Midbrain (tissue), 1 donor: ENCODE measurements at places on chromosomes 4 and X.

DNA sequence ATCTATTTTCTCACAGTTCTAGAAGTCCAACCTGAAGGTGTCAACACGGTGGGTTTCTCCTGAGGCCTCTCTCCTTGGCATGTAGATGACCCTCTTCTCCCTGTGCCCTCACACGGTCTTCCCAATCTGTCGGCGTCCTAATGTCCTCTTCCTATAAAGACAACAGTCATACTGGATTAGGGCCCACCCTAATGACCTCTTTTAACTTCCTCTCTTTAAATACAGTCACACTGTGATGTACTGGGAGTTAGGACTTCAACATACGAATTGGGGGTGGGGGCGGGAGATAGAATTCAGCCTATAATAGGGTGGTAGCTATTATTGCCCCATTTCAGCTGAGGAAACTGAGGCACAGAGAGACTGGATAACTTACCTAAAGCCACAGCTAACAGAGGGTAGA lies 70.2 kb downstream of the SMIM20 start:
- DNase-seq = no peak

- no peak for DNase-seq
Measured at GRCh38 chr4:166432842-166433241, 559.8 kb downstream of the TLL1 start.

DNA sequence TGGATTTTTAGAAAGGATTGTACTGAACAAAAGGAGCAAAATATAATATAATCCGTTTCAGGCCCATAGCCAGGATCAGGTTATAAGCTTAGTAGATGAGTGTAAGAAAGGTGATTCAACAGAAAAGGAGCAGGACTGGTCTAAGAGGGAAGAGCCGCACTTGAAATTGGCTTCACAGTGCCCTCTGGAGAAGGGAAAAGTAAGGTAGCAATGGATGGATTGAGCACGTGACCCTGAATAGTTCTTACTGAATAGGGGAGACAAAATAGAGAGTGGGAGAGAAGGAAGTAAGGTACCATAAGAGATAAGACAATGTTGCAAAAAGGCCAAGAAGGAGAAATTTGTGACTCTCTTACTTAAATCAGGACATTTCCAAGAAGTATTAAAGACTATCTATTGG lies 15.6 kb downstream of the CXorf66 start:
- DNase-seq = no peak

DNA sequence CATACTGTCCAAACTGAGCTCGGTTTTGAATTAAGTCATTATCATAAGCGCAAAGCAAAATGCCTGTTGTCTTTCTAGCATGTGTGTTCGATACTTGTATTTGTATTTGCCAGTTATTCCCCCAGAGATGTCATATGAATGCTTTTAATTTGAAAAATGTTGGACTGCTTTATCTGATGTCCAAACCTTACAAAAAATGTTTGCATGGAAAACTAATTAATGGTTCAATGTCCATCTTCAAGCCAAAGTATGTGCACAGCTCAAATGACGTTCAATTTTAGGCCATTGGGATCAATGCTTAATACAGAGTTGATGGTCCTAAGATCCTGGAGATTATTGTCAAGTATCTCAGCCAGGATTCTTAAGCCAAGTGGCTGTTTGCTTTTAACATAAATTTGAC lies 17.2 kb upstream of the HPGDS start:
- no peak for DNase-seq

GRCh38 chrX:41956027-41956426 lies 32.7 kb upstream of the CASK start:
- DNase-seq = no peak

DNA sequence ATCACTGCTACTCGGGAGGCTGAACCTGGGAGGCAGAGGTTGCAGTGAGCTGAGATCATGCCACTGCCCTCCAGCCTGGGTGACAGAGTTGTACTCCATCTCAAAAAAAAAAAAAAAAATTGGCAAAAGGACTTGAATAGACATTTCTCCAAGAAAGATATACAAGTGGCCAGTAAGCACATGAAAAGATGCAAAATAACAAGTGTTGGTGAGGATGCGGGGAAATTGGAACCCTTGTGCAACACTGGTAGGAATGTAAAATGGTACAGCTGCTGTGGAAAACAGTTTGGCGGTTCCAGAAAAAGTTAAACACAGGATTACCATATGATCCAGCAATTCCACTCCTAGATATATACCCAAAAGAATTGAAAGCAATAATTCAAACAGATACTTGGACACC lies 19.4 kb downstream of the RBM10 start:
- no peak for DNase-seq

DNA sequence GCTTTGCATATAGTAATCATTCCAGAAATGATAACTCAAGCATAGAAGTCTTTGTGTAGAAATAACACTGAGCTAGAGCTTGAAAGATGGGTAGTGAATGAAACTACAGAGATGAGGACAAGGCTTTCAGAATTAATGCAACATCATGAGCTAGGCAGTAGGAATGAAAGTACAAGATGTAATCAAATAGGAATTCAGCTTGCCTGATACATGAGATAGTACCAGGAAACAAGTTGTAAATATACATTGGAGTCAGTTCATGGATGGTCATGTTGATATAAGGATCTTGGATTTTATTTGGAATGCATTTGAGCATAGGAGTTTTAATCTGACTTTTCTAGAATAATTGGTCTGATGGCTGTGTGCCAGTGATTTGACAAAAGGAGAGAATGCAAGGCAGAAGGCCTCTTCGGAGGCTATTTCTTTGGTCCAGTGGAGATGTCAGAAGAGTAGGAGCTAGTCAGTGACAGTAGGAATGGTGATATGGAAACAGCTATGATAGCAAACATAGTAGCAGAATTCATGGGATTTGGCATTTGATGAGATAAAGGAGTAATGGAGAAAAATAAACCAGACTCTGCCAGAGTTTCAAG lies 206.4 kb upstream of the PACRGL start:
- no peak for DNase-seq

GRCh38 chr4:54231768-54232688 lies 2.9 kb downstream of the PDGFRA start:
- no peak for DNase-seq

DNA sequence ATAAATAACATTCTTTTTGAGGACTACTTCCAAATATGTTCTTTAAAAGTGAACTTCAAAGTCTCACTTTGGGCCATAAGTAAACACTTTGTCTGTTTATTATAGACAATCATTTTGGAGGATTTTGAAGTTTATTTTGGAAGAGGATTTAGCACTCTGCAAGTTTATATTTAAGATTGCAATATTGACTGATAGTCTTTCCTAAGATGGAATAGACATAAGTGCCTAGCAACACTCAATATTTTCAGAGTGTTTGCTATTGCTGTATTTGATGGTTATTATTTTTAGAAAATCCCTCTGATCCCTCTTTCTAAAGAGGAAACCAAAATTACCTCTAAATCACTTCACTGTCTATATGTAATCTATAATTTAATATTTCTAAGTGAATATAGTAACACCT lies 42.8 kb upstream of the MAD2L1 start:
- DNase-seq = no peak

DNA sequence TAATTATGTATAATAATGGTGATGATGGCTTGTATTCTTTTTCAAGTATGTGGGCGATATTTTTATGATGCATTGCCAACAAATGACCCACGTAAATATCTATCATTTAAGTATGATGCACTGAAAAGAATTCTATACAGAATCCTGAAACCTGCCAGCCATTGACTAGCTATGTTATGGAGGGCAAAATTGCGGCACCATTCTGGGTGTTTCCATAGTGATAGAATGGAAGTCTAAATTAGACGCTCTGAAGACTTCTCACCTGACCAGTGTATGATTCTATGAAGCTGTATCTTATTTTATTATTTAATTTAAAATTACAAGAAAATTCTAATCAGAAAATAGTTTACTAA lies 677 bp upstream of the CENPC start:
- no peak for DNase-seq

GRCh38 chr4:111334361-111334760 lies 711.5 kb upstream of the PITX2 start:
- no peak for DNase-seq

DNA sequence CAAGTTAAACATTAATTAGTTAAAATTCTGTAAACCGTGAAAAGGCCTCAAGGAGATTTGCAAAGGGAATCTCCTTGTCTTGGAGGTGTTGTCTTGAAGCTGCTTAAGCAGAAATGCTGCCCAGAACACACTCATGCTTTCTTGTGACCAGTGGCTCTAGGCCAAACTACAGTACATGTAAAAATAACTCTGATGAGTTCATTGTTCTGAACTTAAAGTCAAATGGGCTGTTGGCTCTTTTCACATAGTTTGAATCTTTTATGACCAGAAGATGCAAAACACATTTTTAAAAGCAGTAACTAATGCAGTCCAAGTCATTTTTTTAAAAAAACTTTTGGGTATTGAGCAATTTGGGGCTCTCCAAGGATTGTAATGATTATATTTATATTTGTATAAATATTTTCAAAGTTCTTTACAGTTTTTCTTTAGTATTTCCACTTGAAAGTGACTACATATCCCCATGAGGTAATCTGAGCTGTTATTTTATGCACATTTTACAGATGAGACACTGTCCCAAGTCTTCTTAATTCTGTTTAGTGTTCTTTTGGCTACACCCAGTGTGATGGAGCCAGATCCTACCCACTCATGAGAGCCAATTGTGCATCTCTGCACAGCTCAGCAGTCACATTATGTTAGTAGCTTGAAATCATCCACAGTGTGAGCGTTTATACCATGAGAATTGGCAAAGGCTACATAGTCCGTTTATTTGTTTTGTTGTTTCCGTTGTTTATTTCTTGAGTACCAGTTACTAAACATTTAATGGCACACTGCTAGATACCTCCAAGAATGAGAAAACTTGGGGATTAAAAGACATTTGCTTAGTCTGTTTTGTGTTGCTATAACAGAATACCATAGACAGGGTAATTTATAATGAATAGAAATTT lies 112.8 kb upstream of the ATXN3L start:
- no peak for DNase-seq

DNA sequence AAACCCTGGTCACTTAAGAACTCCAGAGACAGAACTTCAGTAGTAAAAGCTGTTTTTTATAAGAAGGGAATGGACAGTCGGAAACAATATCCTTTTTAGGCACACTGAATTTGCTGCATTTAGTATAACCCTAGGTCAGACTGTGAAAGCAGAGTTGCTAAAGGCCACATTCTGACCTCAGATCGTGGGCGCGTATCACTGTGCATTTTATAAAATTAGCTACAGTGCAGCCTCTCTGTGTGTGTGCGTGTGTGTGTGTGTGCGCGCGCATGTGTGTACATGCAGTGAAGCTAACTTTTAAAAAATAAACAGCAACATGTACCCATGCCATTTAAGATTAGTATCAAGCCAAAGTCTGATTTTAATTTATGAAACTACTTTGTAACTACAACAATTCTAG lies 8.0 kb downstream of the ZNF827 start:
- no peak for DNase-seq

GRCh38 chrX:129115104-129115503 lies 408.2 kb downstream of the SMARCA1 start:
- DNase-seq = no peak

GRCh38 chr4:8260656-8261111 lies 8.9 kb upstream of the HTRA3 start:
- no peak for DNase-seq

GRCh38 chrX:87045352-87045751 lies 472.2 kb upstream of the KLHL4 start:
- DNase-seq = no peak

GRCh38 chr4:85741381-85741780 lies 266.4 kb downstream of the ARHGAP24 start:
- no peak for DNase-seq

GRCh38 chr4:174383783-174384182 lies 100.1 kb downstream of the CEP44 start:
- DNase-seq = no peak

DNA sequence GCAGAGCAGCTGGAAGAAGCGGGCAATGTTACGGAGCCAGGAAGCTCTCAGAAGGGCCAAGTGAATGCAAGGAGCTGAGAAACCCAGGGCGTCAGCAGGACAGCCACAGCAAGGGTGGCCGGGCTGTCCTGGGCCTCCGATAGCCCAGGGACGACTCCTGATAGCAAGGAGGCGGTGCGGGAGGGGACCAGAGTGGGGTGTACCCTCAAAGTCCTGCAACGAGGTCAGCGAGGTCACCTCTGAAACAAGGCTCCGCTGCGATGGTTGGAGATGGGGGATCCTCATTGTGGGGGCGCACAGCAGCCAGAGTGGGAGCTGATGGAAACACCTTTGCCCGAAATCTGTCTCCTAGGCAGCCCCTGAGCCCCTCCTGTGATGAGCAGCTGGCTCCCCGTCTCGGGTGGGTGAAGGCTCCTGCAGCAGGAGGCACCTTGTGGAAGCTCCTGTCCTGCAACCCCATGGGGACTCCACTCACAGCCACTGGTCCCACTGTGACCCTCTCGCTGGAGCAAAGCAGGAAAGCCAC lies 4.3 kb upstream of the CCNQ start:
- DNase-seq = no peak

DNA sequence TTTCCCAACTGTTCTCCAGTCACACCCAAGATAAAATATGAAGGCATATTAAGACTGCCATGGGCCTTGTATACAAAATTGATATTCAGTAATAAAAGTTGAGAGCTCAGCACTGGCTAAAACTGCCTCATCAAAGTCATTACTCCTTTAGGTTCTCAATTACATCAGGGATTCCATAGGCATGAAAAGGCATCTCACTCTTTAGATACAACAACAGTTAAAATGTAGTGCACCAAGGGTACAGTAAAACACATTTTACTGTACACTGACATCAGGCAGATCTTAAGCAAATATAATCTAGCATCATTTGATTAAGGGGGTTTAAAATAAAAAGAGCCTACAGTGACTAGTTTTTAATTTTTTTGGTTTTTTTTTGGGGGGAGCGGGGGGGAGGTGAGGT lies 107.7 kb downstream of the PPP3CA start:
- DNase-seq = no peak

- no peak for DNase-seq
Measured at GRCh38 chr4:152045807-152046571, 285.2 kb upstream of the GATB start.

DNA sequence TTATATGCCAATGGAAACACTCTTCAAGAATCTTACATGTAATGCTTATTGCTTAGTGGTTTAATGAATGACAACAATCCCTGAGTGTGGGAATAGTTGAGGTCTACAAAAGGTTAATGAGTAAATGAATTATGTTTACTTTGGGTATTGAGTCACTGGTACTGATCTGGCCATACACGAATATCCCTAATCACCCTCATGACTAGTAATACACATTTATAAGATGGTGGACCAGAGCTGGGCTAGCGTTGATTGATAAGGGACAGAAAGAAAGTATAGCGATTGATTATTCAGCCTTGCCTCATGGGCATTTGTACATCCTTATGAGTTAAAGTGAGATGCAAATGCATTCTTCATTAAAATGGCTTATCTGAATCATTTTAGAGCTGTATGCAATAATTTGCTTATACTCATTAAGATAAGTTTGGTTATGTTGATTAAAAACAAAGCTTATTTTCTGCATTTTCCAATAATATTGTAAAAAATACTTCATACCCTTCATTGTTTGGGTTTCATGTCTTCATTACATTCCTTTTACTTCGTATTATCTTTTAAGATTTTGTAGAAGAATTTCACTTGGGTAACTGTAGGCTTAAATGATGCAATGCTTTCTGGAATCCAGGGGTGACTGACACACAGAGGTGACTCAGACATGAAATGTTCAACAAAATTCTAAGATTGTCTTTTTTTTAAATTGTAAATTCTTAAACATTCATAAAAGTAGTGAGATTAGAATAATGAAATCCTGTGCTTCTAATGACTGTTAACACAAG lies 47.4 kb downstream of the FGF2 start:
- no peak for DNase-seq

- no peak for DNase-seq
Measured at GRCh38 chrX:132031867-132032266, 8.8 kb downstream of the STK26 start.
